ENCODE measurements at places on chromosomes 2 and 18.
A peak's percentile ranks its signal among the peaks of the same experiment; 100 is the strongest.

- DNase-seq = peak; percentile 33
These were observed 112.0 kb downstream of the QPCT start for GRCh38 chr2:37456479-37456878.

DNA sequence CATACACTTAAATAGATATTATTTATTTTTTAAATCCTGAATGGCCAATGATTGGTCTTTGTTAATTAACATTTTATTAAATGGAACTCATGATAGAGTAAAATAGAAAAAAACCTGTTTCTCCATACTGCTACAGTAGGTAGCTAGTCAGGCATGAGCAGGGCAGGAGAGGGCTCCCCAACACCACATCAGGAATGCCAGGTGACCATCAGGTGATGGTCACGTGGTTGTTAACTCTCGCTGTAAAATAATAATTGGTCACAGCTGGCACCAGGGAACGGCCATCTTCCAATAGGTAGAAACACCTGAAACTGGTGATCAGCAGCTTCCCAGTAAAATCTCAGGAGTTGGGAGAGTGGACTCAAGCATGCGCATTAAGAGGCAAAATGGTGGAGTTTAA is 172.2 kb downstream of the MEIS1 start:
- DNase-seq = no peak

DNA sequence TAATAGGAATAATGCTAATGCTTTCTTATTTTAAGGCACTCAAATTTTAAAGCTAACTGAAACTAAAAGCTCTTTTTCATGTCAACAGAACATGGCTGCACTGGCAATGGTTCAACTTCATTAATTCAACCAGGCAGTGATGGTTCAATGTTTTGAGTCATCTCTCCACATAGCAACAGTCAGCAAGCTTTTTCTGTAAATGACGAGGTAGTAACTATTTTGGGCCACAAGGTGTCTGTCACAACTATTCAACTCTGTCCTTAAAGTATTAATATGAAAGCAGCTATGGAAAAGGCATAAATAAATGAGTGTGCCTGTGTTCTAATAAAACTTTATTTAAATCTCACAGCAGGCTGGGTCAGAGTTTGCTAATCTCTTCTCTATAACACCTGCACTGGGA is 1425.6 kb upstream of the PIK3C3 start:
- peak; percentile 50 for DNase-seq

DNA sequence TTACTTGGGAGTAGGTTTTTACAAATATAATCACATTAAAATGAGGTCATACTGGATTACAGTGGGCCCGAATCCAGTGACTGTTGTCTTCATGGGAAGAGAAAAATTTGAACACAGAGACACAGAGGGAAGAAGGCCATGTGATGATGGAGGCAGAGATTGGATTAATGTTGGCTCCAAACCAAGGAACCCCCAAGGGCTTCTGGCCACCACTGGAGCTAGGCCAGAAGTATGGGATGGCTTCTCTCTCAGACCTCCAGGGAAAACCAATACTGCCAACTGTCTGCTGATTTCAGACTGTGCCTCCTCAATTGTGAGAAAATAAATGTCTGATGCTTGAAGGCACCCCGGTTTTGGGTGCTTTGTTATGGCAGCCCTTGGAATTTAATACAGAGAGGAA is 76.0 kb downstream of the ALPK2 start:
- no peak for DNase-seq

DNA sequence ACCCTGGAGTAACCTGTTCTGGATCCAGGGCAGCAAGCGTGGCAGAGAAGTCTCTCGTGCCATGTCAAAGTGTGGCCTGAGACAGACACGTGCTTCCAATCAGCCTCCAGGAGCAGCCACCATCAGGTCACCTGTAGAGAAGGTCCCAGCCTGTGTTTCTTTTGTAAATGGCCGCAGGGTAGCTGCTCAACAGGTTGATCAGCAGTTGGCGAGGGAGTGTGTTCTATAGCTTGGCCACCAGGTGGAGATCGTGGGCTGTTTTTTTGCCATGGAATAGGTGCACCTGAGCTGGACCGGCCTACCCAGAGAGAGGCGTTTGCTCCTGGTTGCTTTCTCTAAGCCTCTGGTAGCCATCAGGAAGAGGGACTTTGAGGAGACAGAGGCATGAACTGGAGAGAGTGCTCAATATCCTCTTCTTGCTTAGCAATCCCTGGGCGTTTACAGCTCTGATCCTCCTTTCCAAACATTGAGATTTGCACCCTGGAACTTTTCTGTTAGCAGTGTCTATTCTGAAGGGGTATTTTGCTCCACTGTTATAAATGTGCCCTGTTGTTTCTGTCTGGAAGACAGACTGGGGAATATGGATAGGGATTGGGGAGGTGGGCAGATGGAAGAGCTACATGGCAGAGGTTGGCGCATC is 34.2 kb upstream of the EN1 start:
- peak; percentile 38 for DNase-seq

DNA sequence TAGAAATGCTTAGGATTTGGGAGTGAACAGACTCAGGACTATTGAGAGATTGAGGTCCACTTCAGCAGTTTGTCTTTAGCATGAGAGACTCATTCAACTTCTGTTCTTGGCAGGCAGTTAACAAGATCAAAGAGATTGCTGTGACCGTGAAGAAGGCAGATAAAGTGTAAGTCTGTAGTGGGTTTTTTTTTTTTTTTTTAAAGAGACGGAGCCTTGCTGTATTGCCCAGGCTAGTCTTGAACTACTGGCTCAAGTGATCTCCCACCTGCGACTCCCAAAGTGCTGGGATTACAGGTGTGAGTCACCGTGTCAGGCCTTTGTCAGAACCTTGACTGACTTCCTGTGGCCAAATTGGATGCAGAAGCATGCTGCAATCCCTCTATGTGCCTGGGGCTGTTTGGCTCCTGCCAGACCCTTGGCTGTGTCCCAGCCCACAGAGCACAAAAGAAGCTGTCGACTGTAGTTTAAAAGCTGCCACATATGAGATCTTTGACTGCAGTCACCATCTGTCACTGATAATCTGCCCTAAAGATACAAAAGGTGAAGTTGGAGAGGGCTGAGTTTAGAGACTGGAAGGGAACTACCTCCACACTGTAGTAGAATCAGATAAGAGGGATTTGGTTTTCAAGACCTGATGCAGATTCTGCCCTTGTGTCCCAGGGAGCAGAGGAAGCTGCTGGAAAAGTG is 9.9 kb downstream of the CCT7 start:
- peak; percentile 69 for DNase-seq

GRCh38 chr2:69608109-69608508 is 35.4 kb downstream of the AAK1 start:
- DNase-seq = no peak

DNA sequence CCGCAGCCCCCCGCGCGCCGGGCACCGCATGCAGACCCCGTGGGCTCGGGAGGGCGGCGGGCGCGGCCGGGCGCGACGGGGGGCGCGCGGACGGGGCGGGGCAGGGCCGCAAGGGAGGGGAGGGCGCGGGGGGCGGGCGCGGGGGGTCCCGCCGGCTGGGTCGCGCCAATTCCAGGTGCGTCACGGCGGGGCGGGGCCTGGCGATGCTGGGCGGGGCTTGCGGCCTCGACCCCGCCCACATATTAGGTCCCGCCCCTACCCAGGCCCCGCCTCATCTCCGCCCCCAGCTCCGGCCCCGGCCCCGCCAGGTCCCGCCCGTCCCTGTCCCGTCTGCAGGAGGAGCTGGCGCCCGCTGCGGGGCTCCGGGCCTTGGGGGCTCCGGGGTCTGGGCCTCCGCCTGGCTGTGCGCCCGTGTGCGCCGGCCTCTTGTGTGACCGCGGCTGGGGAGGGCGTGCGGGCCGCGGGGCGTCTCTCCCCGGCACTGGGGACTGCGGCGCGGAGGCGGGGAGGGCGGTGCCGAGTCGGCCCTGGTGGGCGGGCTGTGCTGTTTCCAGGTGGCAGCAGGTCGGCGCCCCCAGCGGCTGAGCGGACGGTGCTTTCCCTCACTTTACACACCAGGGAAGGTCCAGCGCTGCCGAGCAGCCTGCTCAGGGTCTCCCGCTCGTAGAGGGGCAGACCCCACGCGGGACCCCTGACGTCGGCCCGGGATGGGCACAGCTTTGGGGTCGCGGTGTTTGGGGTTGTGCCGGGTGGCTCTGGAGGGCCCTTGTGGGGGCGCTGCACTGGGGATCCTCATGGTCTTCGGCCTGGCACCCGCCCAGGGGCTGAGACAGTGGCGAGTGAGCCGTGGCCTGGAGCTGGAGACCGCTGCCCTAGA is 554 bp downstream of the ING5 start:
- DNase-seq = peak; percentile 82

- peak; percentile 30 for DNase-seq
These were observed 7.0 kb upstream of the NXPH2 start for GRCh38 chr2:138787053-138787666.

DNA sequence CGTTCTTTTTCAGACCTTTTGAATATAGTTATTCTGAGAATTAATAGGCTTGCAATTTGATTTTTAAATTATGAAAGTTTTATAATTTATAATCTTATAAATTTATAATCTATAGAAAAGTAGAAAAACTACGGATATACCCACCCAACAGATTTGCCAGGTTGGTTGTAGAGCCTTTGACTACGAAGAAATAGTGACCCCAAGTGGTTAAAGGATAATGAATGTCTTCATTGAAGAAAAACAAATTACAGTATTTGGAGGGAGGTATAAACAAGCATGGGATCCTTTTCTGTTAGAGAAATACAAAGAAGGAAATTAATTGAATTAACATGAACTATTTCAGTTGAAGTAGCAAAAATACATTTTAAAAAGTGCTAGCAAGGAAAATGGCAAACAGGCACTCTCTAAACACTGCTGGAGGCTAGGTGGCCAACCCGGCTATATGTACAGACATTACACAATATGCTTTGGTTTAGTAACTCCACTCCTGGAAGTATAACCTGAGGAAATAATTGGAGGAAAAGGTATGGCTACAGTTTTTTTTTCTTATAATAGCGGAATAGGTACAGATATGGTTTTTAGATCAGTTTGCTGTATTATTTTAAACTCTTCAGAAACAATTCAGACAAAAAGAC is 110.9 kb downstream of the MIB1 start:
- peak; percentile 4 for DNase-seq

DNA sequence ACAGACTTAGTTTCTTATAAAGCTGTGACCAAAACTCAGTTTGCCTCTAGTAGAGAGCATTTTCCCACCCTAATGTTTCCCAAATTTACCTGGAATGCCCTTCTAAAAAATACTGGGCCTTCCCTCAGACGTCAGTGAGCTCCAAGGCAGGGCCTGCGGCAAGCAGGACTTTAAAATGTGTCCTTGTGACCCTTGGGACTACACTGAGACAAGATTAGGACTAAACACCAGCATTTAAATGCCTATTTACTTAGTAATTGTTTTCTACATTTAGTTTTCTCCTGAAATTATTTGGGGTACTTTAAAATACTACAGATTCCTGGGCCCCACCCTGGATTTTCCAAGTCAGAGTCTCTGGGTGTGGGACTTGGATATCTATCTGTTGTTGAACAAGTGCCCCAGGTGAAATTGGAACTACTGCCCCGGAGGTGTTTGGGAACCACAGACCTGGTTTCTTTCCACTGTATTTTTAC is 14.3 kb downstream of the GATA6 start:
- no peak for DNase-seq

DNA sequence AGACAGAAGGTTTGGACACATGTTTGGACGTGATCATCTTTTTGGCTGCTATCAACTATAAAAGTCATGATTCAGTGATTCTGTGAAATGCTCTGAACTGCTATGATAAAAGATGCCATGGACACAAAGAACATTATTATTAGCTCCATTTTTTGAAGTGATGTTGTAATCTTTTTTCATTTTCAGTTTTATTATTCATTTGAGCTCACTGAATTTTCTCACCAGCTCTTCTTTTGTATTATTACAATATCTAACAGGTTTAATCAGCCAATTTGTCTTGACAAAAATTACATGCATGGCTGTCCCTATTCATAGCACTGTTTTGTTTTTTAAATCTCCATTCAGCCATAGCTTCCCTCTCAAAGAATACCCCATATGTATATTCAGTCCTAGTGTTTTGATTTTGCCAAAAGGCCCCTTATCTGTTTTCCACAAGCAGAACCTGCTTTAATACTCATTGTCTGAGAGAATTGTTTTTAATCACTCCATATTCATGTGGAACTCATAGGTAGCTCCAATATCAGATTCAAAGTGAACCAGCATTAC is 314.0 kb upstream of the FAM98A start:
- DNase-seq = no peak

GRCh38 chr2:224584785-224585210 is 365 bp downstream of the CUL3 start:
- peak; percentile 14 for DNase-seq

GRCh38 chr2:117855886-117856285 is 41.4 kb downstream of the DDX18 start:
- DNase-seq = peak; percentile 62

DNA sequence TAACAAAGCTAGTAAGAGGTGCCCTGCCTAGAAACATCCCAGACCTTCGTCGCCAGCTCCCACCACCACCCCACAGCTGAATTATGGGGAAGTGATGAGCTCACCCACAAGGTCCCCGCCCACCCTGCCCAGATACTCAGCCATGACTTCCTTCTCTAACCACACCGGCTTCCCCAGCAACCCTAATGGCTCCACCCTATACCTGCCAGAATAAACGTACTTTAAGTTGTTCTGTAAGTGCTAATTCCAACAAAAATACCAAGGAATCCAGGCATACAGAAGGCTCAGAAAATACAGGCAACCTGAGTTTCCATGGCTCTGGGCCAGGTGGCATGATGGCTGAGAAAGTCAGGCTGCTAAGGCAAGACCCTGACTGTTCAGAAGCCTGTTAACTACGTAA is 39.1 kb downstream of the TMEM163 start:
- no peak for DNase-seq

- no peak for DNase-seq
These were observed 56.8 kb downstream of the ADD2 start for GRCh38 chr2:70711191-70711590.
